ENCODE measurements at places on chromosomes 13 and 19.

GRCh38 chr19:2623798-2624197 is 78.7 kb downstream of the GNG7 start:
- no peak overlapping the region for H3K27ac ChIP-seq
- no peak for DNase-seq
- H3K27me3 ChIP-seq, result no peaks in the 10 kb centered on the region
- H3K4me3 ChIP-seq, result no peak overlapping the region
- H3K36me3 ChIP-seq, result no peaks in the 10 kb centered on the region

DNA sequence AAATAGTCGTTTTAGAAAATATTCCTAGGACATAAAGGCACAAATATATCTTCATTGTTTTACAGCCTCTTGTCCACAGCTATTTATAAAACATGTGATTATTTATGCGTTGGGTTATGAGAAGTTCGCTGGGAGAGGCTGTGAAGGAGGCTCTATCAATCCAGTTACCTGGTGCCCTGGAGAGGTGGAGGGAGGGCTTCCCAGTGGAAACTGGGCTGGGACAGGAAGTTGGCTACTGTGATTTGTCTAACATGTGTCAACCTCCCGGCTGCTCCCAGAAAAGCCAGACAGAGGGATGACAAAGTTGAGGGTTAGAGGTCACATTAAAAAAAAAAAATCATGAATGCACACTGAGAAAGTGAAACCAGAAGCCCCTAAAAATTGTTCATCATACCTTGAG is 346.5 kb downstream of the ZNF536 start:
- no peaks in the 10 kb centered on the region for H3K27me3 ChIP-seq
- no peaks in the 10 kb centered on the region for H3K36me3 ChIP-seq
- no peak for DNase-seq
- no peak overlapping the region for H3K27ac ChIP-seq

DNA sequence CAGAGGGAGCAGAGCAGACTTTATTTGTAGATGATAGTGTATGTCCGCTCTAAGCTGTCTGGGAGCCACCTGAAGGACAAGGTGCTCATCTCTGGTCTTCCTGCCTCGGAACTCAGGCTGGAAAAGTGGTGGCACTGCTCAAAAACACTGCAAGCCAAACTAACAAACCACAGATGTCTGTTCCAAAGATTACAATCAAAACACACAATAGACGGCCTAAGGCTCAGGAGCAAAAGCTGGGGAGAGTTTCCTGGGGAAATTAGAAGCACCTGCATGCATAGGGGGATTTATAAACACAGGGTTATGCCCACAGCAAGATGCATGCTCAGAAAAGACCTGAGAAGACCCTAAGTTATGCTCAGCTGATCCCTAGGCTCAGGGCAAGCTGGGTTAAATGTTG is 9.4 kb upstream of the EVI5L start:
- peaks cover 33% of the 10 kb centered on the region for H3K27me3 ChIP-seq
- H3K27ac ChIP-seq, result no peak overlapping the region
- no peak overlapping the region for H3K4me3 ChIP-seq
- DNase-seq, result no peak
- no peaks in the 10 kb centered on the region for H3K36me3 ChIP-seq

GRCh38 chr13:40648841-40649240 is 17.6 kb downstream of the FOXO1 start:
- no peaks in the 10 kb centered on the region for H3K27me3 ChIP-seq
- peaks cover 27% of the 10 kb centered on the region for H3K4me1 ChIP-seq
- no peak overlapping the region for H3K4me3 ChIP-seq
- DNase-seq, result no peak

DNA sequence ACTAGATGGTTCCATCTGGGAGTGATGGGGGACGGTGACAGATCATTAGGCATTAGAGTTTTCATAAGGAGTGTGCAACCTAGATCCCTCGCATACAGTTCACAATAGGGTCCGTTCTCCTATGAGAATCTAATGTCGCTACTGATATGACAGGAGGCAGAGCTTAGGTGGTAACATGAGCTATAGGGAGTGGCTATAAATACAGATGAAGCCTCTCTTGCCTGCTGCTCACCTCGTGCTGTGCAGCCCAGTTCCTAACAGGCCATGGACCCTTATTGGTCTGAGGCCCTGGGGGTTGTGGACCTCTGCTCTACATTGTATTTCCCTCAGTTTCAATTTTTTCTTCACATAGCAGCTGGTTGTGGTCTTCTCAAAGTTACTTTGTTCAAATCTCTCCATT is 56.5 kb downstream of the CDK8 start:
- no peak for DNase-seq
- H3K27me3 ChIP-seq, result no peaks in the 10 kb centered on the region
- H3K27ac ChIP-seq, result no peak overlapping the region
- peaks cover 5% of the 10 kb centered on the region for H3K36me3 ChIP-seq
- H3K4me1 ChIP-seq, result peaks cover 6% of the 10 kb centered on the region

Measured in osteocyte (in vitro differentiated cells).